Chondrocyte (in vitro differentiated cells): ENCODE measurements at places on chromosomes 4 and X. TPM values are rescaled to one million over a fixed set of nuclear protein-coding genes. Genes with fewer than 3 reads are reported as not detected.

The ENPP6 gene
- not detected in 3 replicates for total RNA-seq

The TGIF2LX gene
- total RNA-seq, result not detected in 3 replicates

- DNase-seq, result no peak
- H3K4me1 ChIP-seq, result peaks cover 26% of the 10 kb centered on the region
- H3K36me3 ChIP-seq, result peaks cover 9% of the 10 kb centered on the region
- H3K27me3 ChIP-seq, result no peaks in the 10 kb centered on the region
- H3K27ac ChIP-seq, result no peak overlapping the region
Measured at GRCh38 chr4:71468116-71468710, 129.4 kb downstream of the SLC4A4 start.

The MAGEA4 gene
- not detected in 3 replicates for total RNA-seq

GRCh38 chr4:90081432-90082144 is 45.6 kb upstream of the CCSER1 start:
- H3K27me3 ChIP-seq, result peaks cover 1% of the 10 kb centered on the region
- DNase-seq, result no peak
- no peaks in the 10 kb centered on the region for H3K36me3 ChIP-seq
- no peak overlapping the region for H3K4me3 ChIP-seq

The CORIN gene
- 1.9 to 4.4 TPM (median 2.1 TPM) in 3 replicates for total RNA-seq

The DDIT4L gene
- total RNA-seq, result 0.20 to 0.38 TPM in 2 of 3 replicates, not detected in the other

GRCh38 chr4:70133473-70133872 is 20.6 kb upstream of the PRR27 start:
- no peaks in the 10 kb centered on the region for H3K36me3 ChIP-seq
- peaks cover 3% of the 10 kb centered on the region for H3K27me3 ChIP-seq
- no peak overlapping the region for H3K27ac ChIP-seq
- DNase-seq, result peak; percentile 52
- no peak overlapping the region for H3K4me3 ChIP-seq
- H3K4me1 ChIP-seq, result no peaks in the 10 kb centered on the region

DNA sequence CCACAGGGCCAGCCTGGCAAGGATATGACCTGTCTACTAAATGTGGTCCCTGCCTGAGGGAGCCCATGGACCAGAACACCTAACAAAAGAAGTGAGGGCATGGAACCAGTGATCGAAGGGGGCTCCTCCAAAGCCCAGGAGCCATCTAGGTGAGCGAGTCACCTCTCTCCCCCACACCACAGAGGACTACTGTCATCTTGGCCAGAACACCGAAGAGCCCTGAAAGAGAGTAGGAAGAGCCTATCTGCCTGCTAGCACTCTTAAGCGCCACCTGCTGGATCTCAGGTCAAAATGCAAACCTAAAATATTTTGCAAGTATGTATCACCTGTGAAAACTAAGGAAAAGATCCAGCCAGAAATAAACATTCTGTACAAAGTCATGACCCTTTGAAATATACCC is 137.9 kb upstream of the ZXDB start:
- H3K27ac ChIP-seq, result no peak overlapping the region
- DNase-seq, result no peak
- no peaks in the 10 kb centered on the region for H3K36me3 ChIP-seq
- H3K4me3 ChIP-seq, result no peak overlapping the region
- H3K4me1 ChIP-seq, result no peaks in the 10 kb centered on the region
- H3K27me3 ChIP-seq, result no peaks in the 10 kb centered on the region

GRCh38 chr4:3384771-3385710 is 56.7 kb upstream of the HGFAC start:
- peaks cover 32% of the 10 kb centered on the region for H3K4me1 ChIP-seq
- no peak overlapping the region for H3K4me3 ChIP-seq
- DNase-seq, result no peak
- no peak overlapping the region for H3K27ac ChIP-seq

The HELT gene
- not detected in 3 replicates for total RNA-seq

The RCHY1 gene
- 15.2 to 18.7 TPM (median 17.6 TPM) in 3 replicates for total RNA-seq

The PABPC1L2B gene
- total RNA-seq, result not detected in 3 replicates

GRCh38 chr4:154998773-154999172 is 209.7 kb upstream of the NPY2R start:
- no peak overlapping the region for H3K4me3 ChIP-seq
- H3K27ac ChIP-seq, result no peak overlapping the region
- H3K27me3 ChIP-seq, result no peaks in the 10 kb centered on the region

The NEUROG2 gene
- not detected in 3 replicates for total RNA-seq

The ASMT gene
- 0.30 to 0.99 TPM in 2 of 3 replicates, not detected in the other for total RNA-seq

GRCh38 chrX:34900691-34901090 is 41.9 kb upstream of the FAM47B start:
- H3K36me3 ChIP-seq, result peaks cover 1% of the 10 kb centered on the region
- no peak overlapping the region for H3K27ac ChIP-seq
- no peaks in the 10 kb centered on the region for H3K27me3 ChIP-seq
- no peak for DNase-seq
- peaks cover 32% of the 10 kb centered on the region for H3K4me1 ChIP-seq

The TCEAL5 gene
- not detected in 3 replicates for total RNA-seq

GRCh38 chr4:47505147-47505546 is 20.1 kb downstream of the ATP10D start:
- peaks cover 15% of the 10 kb centered on the region for H3K4me1 ChIP-seq
- H3K36me3 ChIP-seq, result no peaks in the 10 kb centered on the region
- H3K27ac ChIP-seq, result no peak overlapping the region
- no peak overlapping the region for H3K4me3 ChIP-seq
- DNase-seq, result no peak
- no peaks in the 10 kb centered on the region for H3K27me3 ChIP-seq

DNA sequence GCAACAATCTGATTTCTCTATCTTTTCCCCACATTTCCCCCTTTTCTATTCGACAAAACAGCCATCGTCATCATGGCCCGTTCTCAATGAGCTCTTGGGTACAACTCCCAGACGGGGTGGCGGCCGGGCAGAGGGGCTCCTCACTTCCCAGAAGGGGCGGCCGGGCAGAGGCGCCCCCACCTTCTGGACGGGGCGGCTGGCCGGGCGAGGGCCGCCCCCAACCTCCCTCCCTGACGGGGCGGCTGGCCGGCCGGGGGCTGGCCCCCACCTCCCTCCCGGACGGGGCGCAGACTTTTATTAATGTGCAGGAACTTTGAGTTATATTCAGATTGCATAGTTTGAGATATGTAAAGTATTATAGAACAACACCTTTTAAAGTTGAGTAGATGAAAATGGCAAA is 64.4 kb upstream of the HPGD start:
- H3K27ac ChIP-seq, result no peak overlapping the region
- no peaks in the 10 kb centered on the region for H3K36me3 ChIP-seq
- DNase-seq, result no peak
- peaks cover 7% of the 10 kb centered on the region for H3K27me3 ChIP-seq

DNA sequence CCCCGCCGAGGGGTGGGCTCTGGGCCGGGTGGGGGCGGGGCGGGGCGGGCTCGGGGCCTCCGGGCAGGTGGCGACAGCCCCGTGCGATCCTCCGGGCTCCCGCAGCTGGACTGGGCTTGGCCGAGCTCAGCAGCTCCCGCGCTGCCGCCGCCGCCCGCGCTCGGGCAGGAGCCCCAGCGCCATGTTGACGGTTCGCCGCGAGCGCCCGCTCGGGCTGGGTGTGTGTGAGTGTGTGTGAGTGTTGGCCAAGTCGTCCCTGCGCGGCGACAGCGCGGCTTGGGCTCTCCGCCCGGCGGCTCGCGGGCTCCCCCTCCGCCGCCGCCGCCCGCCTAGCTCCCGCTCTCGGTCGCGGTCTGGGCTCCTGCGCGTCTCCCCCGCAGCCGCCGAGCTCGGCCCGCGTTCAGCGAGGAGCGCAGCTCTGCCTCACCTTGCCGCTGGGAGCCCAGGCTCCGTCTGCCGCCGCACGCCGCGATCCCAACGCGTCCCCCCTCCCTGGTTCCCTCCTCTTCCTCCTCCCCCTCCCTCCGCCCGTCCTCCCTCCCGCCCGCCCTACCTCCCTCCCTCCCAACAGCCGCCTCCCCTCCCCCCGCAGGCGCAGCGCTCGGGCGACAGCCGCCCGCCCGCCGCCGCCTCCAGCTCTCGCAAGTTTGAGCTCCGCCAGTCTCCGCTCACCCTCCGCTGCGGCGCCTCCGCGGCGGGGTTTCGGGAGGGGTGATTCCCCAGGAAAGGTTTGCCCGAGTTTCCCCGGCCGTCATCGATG is at the start of gene BCOR:
TSS of gene BCOR (minus strand) at position 455 of the 760 bp plus-strand sequence. CDS start 20,029 bp downstream, outside the sequence.
- H3K27me3 ChIP-seq, result no peaks in the 10 kb centered on the region
- no peak for DNase-seq
- H3K27ac ChIP-seq, result peak within 1 kb of the TSS; percentile 61
- peaks cover 44% of the 10 kb centered on the region for H3K4me1 ChIP-seq
- H3K36me3 ChIP-seq, result no peaks in the 10 kb centered on the region

GRCh38 chrX:16429406-16429805 is 220.6 kb upstream of the S100G start:
- H3K4me3 ChIP-seq, result no peak overlapping the region
- DNase-seq, result no peak
- H3K27me3 ChIP-seq, result no peaks in the 10 kb centered on the region
- H3K4me1 ChIP-seq, result no peaks in the 10 kb centered on the region
- H3K27ac ChIP-seq, result no peak overlapping the region
- H3K36me3 ChIP-seq, result no peaks in the 10 kb centered on the region

DNA sequence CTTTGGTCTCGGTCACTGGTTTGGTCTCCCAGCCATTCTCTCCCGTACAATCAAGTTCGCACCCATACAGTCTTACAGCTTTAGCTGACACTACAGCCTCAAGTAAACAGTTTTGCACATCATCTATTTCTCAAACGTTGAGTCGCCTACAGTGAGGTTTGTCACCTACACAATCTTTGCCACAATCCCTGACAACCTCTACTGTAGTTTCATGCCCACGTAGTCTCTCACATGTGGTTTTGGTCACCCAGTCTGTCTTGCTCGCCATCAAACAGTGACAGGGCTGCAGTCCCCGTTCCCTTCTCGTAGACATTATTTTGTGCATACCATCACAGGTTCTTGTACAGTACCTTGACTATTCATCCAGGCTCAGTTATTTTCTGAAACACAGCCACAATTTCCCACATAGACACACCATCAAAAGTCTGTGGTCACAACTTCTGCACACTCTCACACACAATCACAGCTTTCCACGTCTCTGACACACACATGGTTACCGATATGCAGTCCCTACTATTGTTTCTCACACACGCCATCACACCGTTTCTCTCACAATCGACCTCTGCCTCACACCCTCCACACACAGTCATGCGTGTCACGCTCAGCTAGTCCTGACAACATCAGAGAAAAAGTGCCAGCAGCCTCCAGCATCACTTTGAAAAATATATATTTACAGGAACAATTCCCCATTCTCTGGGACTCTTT is 5.3 kb upstream of the CFP start:
- H3K4me1 ChIP-seq, result no peaks in the 10 kb centered on the region
- no peak overlapping the region for H3K4me3 ChIP-seq
- no peak for DNase-seq
- H3K27ac ChIP-seq, result no peak overlapping the region

DNA sequence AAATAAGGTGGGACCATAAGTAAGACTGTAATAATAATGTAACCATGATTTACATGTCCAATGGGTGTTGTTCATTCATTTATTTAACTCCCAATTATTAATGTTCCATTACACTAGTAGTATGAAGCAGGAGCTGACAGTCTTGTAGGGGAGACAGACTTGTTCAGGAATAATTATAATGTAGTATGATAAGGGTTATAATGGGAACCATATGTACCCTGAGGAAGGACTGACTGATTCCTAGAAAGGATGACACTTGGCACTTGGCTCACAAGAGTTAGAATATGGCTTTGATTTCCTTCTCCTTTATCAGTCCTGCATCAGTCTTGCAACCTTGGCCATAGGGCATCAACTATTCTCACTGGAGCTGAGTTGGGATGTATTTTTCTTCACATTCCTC is 24.2 kb downstream of the PCDH7 start:
- H3K4me1 ChIP-seq, result peaks cover 50% of the 10 kb centered on the region
- no peaks in the 10 kb centered on the region for H3K36me3 ChIP-seq
- H3K27ac ChIP-seq, result peak overlapping the region; percentile 95
- H3K27me3 ChIP-seq, result no peaks in the 10 kb centered on the region
- no peak overlapping the region for H3K4me3 ChIP-seq

- DNase-seq, result no peak
- H3K36me3 ChIP-seq, result peaks cover 6% of the 10 kb centered on the region
- no peak overlapping the region for H3K4me3 ChIP-seq
- no peak overlapping the region for H3K27ac ChIP-seq
- H3K27me3 ChIP-seq, result no peaks in the 10 kb centered on the region
Measured at GRCh38 chrX:13404364-13404763, 84.5 kb upstream of the ATXN3L start.

GRCh38 chr4:8393593-8394038 is 46.9 kb downstream of the ACOX3 start:
- no peak for DNase-seq
- no peaks in the 10 kb centered on the region for H3K27me3 ChIP-seq
- peak overlapping the region; percentile 82 for H3K27ac ChIP-seq
- peaks cover 29% of the 10 kb centered on the region for H3K36me3 ChIP-seq
- no peak overlapping the region for H3K4me3 ChIP-seq

The SPANXB1 gene
- not detected in 3 replicates for total RNA-seq

DNA sequence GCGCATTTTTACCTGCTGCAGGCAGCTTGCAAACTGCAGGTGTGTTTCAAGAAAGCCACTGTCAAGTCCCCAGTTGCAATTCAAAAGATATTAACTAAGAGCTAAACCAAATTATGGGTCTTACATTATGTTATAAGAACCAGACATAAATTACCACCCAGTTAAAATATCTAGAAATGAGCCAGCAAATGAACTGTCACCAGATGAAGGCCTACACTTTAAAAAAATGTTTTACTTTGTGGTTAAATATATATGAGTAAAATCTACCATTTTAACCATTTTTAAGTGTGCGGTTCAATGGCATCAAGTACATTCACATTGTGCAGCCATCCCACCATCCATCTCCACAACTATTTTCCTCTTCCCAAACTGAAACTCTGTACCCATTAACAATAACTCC is 32.0 kb upstream of the TMEM131L start:
- DNase-seq, result no peak
- no peaks in the 10 kb centered on the region for H3K36me3 ChIP-seq
- H3K27me3 ChIP-seq, result no peaks in the 10 kb centered on the region
- H3K4me1 ChIP-seq, result peaks cover 13% of the 10 kb centered on the region
- no peak overlapping the region for H3K27ac ChIP-seq

DNA sequence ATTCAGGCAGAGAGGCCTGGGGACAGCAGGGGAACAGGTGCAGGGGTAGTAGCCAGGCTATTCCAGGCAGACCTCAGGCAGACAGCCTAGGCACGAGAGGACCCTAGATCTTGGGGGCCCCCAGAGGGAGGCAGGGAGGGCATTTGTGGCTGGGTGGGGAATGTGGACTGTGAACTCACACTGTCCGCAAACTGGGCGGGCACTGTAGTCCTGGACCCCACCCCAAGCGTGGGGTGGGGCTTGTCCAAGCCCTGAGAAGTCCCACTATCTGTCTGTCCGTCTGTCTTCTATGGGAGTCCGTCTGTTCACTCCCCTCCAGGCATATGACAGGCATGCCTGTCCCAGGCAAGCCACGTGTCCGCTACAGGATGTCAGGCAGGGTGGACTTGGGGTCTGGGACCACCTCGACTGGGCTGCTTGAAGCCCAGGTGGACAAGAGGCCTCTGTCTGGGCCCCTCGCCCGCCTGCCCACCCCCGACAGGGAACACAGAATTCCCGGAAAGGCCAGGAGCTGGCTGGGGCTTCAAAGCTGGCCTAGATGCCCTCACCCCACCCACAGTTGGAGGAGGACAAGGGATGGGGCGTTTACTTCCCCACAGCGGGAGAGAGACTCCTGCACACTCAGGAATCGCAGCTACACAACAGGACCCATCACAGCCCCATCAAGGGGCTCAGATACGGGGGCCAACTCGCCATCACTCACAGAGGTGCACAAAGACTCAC is at the start of gene SLC38A5:
TSS of gene SLC38A5 (minus strand) at position 151 of the 723 bp plus-strand sequence. CDS start 2,336 bp downstream, outside the sequence.
- H3K4me3 ChIP-seq, result no peak within 1 kb of the TSS
- no peaks in the 10 kb centered on the region for H3K36me3 ChIP-seq
- H3K4me1 ChIP-seq, result peaks cover 25% of the 10 kb centered on the region
- DNase-seq, result no peak
- no peaks in the 10 kb centered on the region for H3K27me3 ChIP-seq
